Activated effector memory CD4-positive, alpha-beta T cell treated with anti-CD3 and anti-CD28 coated beads, Interleukin-2, amount 50 U/mL, for 16 hours (primary cell): ENCODE measurements at places on chromosomes 5 and 9.
A peak's percentile ranks its signal among the peaks of the same experiment; 100 is the strongest.

DNA sequence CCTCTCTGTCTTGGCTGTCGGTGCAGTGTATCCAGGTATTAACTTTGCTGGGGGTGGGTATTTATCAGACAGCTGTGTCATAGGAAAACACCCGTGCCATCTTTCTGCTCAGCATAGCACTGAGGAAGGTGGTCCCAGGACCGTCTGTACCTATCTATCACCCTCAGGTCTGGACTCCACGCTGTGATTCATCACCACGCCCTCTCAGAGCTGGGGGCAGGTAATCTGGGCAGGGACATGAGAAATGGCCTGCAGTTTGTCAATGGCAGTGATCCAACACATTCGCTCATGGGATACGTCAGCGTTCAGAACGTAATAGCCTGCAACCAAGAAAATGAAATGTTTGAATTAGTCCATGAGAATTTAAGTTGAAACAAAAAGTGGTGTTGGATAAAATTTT lies 151.6 kb upstream of the MAP1B start:
- no peak for DNase-seq

GRCh38 chr5:155052532-155052931 lies 39.0 kb downstream of the KIF4B start:
- DNase-seq, result no peak

- no peak for DNase-seq
These were observed 490 bp downstream of the ICE1 start for GRCh38 chr5:5422819-5423515.

DNA sequence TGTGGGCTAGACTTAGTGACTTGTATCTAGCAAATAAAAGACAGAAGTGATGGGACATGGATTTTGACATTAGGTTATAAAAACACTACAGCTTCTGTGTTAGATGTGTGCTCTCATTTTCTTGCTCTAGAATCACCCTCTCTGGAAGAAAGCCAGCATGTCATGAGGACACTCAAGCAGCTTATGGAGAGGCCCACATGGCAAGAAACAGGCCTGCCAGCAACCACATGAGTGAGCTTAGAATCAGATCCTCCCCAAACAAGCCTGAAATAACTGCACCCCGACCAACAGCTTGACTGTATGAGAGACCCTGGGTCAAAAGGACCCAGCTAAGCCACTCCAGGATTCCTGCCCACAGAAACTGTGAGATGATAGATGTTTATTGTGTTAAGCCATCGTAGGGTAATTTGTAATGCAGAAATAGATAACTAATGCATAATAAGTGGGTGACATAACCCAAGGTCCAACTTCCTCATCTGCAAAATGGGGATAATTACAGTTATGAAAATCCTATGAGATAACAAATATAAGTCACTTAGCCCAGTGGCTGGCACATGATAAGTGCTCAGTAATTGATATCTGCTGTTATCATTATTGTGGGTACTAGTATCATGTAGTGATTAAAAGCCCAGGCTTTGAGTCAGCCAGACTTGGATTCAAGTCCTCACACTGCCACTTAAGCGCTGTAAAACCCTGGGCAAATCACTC lies 86.5 kb downstream of the KLHL3 start:
- DNase-seq, result no peak

DNA sequence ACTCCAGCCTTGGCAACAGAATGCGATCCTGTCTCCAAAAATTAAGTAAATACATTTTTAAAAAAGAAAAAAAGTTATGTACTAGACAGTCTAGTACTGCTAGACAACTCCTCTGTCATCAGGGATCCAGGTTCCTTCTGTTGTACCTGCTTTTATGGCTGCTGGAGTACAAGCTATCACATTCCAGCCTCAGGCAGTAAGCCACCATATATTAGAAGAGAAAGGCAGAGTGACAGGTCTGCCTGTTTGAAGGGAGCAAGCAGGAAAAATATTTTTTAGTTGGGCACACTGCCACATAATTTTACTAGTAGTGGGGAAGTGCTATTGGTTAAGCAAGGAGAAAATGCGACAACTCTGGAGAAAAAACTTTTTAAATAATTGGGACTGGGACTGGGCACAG lies 10.9 kb downstream of the RPS6 start:
- no peak for DNase-seq

DNA sequence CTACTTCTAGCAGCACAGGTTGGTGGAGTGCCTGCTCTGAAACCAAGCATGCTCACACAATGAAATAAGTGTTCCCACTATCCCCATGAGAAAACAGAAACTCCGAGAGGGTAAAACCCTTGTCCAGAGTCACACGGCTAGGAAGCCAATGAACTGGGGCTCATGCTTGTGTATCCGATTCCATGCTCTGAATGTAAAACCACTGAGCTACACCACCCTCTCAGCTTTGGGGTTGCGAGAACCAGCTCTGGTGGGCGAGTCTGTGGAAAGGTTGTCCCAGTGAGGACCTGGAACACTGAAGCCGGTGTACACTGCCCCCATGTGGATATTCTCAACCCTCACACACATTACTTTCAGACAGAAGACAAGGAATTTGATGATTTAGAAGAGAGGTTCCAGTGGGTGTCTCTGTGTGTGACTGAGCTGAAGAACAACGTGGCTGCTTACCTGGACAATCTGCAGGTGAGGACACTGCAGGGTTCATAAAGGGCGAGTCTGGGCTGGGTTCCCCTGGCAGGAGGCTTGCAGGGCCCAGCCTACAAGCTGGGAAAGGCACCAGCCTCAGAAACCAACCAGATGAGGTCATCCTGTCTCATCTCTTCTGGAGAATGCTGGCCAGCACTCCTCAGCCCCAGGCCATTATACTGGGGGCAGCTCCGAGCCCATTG lies 37.4 kb downstream of the ARHGEF37 start:
- DNase-seq, result no peak

- DNase-seq, result no peak
These were observed 19.6 kb downstream of the TCERG1 start for GRCh38 chr5:146466521-146467349.

- DNase-seq, result no peak
These were observed 151.7 kb upstream of the ELL2 start for GRCh38 chr5:96113170-96113939.

DNA sequence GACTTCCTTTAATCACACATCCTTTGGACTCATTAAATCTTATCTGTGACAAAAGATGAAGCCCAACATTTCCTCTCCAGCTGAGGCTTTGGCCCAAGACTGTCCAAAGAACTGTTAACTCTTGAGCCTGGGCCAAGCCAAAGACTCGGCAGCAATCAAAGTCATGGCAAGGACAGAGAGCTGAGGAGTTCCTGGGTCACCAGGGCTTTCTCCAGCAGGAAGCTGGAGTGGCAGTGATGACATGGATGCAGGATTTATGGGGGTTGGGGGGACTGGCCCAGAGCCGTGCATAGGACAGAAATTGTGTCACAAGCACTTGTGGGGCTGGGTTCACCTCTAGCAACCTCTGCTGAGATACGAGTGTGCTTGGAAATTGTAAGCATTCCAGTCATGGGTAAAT lies 440.3 kb downstream of the PLK2 start:
- no peak for DNase-seq

DNA sequence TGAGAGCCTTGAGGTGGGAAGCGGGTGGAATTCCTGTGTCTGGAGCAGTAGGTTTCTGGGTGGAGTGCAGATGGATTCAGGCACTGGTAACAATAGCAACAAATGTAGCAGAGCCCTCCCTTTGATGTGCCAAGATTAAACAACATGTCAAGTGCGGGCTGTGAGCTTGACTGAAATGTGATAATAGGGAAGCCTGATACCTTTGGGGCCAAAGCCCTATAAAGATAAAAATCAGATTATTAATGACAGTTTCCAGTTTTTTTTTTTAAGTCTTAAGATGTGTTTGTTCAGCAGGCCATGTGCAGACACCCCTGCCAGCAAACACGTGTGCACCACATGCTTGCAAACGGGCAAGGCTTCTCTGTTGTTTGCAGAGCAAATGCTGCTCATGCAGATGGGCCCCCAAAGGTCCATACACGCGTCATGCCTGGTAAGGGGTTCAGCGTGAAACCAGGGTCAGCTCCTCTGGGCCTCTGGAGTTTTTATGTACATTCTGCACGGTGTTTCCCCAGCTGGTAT lies 193.2 kb downstream of the GADD45G start:
- no peak for DNase-seq

- DNase-seq, result peak; percentile 34
These were observed 51.6 kb upstream of the CDKN2AIPNL start for GRCh38 chr5:134463176-134463720.

DNA sequence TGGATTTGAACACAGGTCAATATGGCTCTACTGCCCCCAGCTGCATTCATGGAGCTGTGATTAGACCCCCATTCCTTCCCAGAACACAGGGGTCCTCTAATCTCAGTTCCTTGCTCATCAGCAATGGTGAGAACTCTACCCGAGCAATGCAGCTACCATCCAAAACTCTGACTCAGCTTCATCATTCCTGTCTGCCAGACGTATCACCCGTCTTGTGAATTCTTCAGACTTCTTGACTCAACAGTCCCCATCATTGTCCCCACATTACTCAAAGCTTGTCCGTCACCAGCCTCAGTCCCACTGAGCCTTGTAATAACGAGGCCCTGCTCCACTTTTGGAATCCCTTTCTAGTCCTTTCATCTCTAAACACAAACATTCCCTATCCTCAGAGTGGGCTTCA lies 36.3 kb upstream of the STX17 start:
- no peak for DNase-seq

DNA sequence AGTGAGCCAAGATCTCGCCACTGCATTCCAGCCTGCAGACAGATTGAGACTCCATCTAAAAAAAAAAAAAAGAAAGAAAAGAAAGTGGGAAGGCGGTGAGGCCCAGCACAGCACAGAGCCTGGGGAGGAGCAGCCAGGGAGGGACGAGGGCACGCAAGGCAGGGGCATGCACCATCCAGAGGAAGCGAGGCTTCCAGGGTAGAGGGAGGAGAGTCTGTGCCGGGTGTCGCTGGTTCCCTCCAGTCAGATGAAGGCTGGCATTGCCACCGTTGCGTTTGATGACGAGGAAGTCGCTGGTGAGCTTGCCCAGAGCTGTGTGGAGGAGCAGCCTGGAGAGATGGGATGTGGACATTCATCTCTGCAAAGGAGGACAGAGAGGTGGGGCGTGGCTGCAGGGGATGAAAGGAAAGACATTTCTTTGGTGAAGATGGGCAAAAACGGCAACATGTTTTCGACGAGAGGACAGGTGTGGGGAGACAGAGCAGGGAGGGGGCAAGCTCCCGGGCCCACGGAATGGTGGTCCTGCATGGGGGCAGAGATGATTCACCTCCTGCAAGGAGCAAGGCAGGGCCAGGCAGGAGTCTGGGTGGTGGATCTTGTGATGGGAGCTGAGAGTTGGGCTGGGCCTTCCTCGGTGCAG lies 18.6 kb upstream of the OLFM1 start:
- peak; percentile 9 for DNase-seq
